ENCODE measurements at places on chromosomes 1 and 21.
A peak's percentile ranks its signal among the peaks of the same experiment; 100 is the strongest.

DNA sequence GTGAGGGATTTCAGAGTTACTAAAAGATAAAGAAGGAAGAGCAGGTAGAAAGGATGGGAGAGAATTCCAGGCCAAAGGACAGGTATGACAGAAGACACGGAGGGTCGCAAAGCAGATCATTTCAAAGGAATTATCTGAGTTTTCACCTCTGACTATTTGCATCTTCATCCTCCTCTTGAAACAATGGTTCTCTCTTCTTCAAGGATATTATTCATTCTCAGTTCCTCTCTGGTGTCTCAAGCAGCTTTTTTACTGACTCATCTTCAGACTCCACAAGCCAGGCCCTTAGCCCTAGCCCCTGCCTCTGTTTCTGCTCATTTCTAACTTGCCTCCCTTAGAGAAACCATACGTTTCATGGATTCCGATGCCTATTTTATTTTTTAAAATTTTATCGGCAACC lies 15.0 kb downstream of the DDX59 start:
- DNase-seq = peak; percentile 71

DNA sequence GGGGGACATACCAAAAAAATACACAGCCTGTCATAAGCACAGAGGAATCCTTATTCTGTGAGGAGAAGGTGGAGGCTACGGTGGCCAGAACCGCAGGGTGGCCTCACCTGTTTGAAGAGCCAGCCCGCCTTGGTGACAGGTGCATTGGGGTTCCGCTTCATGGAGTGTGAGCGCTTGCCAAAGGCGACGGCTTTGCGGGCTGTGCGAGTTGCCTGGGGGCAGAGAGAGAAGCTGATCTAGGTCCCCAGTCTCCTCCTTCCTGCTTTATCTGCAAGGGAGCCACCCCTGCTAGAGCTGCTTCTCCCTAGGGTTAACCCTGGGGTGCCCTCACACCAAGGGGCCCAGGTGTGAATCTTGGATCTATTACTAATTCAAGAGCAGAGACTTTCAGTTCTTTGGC lies 54.3 kb upstream of the GOLT1A start:
- DNase-seq = no peak

DNA sequence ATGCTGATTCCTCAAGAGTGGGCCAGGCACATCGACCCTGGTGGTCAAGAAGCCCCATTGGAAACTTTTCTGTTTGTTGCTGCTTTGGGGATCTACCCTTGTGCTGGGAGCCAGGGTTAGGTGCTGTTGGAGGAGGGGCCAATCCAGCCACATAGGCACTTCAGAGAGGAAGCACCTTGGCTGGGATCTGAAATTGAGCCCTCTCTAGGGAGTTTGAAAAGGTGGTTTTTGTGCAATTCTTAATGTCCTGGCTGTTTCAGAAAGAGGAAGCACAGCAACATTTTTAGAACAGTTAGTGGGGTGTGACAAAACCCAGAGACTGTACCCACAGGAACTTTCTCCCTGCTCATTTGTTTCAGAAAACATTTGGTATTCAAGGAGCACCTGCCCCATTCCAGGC lies 17.2 kb upstream of the BEND5 start:
- DNase-seq = no peak

- DNase-seq = no peak
Observed at GRCh38 chr1:230937371-230937770, 41.3 kb downstream of the TTC13 start.

DNA sequence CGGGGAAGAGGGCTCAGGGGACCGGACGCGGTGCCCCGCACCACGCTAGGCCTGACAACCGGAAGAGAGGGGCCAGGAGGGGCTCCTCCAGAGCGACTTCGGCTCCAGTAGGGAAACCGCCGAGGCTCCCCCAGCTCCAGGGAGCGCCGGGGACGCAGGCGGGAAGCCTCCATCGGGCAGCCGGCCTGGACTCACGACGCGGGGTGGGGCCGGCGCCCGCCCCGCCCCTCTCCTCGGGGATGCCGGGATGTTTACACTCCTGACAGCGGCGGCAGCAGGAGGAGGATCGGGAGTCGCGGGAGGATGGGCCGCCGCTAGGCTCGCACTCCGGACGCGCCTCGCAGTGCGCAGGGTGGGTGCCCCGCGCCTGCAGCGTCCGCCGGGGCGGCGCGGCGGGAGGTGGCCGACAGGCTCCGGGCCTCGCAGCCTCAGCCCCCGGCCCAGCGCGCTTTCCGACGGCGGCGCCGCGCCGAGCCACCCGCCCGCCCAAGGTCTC lies at the start of gene NEK7:
Gene NEK7 (plus strand): TSS at position 254 of the 496 bp plus-strand sequence. CDS start 75,583 bp downstream, outside the sequence.
- peak; percentile 73 for DNase-seq

DNA sequence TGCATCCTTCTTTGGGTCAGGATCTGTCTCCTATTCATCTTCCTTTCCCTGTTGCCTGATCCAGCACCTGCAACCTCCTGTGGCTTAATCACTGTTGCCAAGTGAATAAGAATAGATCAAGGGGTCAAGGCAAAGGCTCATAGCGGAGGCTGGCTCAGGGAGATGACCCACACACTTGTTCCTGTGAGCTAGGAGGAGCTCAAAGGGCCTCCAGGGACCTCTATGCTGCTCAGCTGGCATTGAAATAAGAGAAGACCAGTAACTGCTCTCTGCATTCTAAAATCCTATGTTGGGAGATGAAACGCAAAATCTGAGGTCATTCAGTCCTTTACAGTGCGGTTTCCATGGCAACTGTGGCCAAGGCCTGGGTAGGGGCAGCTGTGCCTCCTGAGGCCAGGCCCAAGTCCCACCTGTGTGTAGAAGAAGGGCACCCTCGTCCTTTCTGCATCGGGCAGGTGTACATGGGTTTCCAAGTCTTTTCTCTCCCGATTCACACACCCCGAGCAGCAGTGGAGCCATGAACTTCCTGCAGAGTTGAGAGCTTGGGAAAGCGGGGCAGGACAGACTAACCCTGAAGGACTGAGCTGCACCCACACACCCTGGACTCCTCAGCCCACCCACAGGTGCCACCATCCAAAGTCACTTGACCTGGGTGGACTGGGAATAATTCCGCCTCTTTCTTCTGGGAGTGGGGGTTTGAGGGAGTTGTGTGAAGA lies 27.8 kb upstream of the STUM start:
- DNase-seq = no peak

GRCh38 chr1:40650075-40650474 lies 15.4 kb downstream of the RIMS3 start:
- peak; percentile 38 for DNase-seq

DNA sequence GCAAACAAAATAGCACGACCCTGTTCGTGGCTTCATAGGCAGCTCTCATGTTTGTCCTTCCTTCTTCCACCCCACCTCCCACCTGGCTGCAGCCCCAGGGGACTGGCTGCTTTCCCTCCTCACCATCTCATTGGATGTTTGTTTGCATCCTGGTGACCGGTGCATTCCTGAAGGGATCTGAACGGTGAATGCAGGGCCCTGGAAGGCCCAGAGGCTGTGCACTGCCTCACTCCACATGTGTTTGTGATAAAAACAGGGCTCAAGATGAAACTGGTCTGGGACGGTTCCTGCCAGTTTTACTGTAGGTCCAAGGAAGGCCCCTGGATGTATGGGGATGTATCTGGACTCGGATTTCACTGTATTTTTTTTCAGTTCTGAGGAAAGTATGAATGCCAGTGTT lies 42.8 kb downstream of the CNN3 start:
- DNase-seq = peak; percentile 47

DNA sequence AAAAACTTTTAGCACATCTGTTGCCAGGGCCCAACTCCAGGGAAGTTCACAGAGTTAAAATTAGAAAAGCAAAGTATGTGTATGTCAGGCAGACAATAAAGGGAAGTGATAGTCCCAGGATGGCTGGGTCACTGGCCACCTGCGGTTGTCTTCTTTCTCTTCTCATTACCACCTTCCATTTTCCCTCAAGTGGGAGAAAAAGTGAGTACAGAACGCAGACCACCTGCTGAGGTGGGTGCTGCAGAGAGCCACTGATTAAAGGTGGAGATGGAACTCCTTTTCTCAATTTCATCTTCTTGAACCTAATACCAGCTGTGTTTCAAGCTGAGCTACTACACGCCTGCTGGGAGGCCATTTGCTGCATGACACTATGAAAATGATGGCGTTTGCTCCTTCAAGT lies 88.8 kb upstream of the PDE4B start:
- no peak for DNase-seq

- no peak for DNase-seq
Observed at GRCh38 chr1:206575894-206576737, 36.1 kb downstream of the EIF2D start.

DNA sequence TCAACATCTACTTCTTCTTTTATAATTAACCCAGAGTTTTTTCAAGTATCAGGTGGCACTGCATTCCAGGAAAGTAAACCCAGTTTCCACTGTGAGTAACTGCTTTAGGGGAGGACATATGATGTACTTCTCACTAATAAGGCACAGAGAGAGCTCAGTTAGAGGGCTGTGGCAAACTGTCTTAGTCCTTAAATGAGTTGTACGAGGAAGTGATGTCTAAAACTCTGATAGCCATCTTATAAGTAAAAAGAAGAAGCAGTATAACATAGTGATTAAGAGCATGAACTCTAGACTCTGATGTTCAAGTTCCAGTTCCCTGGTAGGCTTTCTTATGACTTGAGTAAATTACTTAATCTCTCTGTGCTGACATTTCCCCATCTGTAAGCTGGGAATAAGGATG lies 58.7 kb upstream of the PTGS2 start:
- peak; percentile 64 for DNase-seq

DNA sequence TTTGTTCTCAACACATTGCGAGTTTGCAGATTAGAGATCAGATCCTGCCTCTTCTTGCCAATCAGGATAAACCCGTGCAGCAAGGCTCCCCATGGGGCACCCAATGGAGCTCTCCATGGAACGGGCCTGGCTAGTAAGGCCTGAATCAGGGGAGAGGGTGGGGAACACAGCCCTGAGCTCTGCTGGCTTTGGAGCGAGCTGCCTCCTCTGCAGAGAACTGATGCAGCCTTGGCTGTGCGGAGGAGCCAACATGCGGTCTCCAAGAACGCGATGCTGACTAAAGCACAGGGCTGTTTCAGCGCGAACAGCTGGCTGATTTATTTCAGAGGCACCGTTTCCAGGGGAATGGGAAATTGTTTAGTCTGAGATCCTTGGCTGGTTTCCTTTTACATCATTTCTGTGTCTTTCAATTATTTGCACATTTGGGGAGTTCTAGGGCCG lies 139.7 kb downstream of the TSEN15 start:
- no peak for DNase-seq

DNA sequence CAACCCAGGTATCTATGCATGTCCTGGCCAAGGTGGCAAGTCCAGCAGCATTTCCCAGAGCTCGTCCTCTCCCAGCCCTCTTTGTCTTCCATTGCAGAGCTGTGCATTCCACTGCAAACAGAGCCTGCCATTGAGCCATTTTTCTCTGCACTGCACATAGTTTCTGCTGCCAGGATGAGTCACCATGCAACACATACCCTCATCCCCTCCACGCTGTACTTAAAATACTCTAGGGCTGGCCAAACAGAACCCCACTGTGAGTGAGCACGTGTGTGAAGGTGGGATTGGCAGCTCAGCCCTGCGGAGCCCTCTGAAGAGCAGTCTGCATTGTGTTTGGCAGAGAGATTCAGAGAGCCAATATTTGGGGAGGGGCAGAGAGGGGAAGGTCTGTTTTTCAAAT lies 3.9 kb upstream of the ATP1B1 start:
- DNase-seq = peak; percentile 64

DNA sequence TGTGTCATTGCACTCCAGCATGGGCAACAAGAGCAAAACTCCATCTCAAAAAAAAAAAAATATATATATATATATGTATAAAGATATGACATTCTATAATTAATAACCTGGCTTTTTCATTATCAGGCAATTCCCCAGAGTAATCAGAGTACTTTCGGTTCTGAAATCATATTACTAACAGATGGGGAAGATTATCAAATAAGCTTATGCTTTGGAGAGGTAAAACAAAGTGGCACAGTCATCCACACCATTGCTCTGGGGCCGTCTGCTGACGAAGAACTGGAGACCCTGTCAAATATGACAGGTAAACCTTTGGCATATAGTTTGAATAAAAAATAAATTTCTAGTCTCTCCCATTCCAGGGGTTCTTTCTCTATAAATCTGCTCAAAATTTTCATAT lies 58.5 kb upstream of the SH3GLB1 start:
- DNase-seq = no peak

DNA sequence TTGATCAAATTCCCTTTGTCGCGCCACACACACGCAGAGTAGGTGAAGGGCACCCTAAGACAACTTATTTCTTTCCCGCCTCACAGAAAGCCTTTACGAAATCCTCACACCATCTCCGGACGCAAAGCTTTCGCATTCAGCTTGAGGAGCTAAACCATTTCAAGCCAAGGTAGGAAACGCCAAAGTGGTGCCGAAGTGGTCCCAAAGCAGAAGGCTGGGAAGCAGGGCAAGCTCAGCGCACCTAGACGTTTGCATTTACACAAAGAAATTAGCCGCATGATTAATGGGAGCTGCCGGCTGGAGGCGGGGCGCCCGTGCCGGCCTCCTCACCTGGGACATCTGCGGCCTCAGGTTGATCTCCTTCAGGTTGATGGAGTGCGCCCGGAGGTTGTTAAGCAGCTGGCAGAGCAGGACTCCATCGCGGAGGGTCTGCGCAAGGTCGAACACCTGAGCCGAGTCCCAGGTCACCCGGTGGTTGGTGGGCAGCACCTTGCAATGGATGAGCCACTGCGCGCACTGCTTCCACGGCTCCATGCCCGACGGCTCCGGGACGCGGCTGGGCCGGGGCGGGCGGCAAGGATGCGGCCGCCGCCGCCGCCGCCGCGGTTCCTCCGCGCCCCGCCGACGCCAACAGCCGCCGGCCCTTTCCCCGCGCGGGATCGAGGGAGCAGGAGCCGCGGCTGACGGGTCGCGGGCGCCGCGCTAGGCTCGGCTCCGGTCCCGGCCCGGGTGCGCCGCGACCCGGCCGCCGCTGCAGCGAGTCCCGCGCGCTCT lies 457 bp downstream of the VAV3 start:
- DNase-seq = peak; percentile 20

DNA sequence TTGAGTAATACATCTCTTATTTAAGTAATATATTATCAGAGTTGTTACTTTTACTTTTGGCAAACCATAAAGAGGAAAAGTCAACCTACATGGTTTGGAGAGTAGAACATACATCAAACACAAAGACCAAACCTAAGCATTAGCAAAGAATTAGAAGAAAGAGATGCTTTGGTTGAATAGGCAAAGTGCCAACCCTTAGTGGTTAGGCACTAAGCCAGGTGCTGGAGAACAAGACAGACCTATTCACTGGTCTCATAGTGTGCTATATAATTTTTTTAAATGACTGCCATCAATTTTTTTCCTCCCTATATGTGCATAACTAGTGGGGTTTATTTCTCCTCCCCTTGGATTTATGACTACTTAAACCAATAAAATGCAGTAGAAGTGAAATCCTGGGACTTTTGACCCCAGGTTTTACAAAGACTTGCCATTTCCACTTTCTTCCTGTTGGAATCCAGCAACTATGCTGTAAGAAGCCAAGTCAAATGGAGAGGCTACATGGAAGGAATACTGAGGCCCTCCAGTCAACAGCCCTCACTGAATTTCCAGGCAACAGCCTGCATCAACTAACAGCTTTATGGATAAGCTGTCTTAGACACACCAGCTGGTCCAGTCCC lies 69.8 kb upstream of the HAO2 start:
- DNase-seq = peak; percentile 65

GRCh38 chr1:215776336-215776735 lies 209.2 kb downstream of the KCTD3 start:
- DNase-seq = no peak

All from bronchial epithelial cell (primary cell).